ENCODE measurements at places on chromosomes 2 and 18. TPM values are rescaled to one million over a fixed set of nuclear protein-coding genes. Genes with fewer than 3 reads are reported as not detected.

Gene LRRC30
- total RNA-seq = not detected

- DNase-seq = no peak
Observed at GRCh38 chr2:76274676-76275075, 564.0 kb upstream of the GCFC2 start.

DNA sequence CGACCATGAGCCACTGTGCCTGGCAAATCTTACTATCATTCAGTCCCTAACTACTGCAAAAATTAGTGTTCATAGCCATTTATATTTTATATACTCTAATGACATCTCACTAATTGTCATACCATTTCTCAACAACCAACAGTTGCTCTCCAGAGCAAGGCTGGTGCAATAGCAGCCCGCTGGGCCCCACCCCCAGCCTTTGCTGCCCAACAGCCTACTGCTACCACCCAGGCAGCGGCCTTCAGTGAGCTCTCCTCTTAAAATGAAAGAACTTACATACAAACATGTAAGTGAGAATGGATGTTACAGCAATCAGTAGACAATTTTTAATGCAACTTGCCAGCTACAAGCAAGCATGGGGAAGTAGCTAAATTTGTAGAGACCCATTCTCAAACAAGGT lies 90.5 kb downstream of the HNRNPLL start:
- DNase-seq = no peak

DNA sequence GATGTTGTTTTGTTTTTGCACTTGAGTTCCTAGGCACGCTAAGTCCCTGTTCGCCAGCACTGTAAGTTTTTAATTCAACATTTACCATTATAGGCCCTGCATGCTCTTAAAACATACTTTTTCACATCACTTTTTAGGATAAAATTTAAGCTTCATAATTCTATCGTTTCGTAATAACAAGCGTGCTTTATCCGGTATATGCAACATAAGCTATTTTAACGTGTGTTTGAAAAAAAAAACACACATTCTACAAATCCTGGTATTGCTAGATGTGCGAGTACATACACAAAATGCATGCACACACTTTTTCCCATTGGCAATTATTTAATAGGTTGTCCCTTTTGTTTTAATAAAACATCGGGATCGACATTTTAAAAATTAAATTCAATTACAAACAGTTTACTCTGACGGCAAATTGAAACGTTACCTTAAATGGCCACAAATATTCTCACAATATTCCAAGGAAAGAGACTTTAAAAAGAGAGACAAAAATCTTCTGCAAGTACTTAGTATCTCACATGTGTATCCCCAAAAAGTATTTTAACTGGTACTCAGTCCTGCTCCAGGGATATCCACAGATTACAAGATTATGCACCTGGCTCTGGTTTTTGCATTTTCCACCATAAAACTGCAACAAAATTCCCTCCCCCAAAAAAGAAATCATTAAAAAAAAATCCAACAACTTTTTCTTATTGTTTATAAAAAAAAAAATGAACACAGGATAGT lies 1.0 kb upstream of the TCF4 start:
- no peak for DNase-seq

Gene FOXI3
- not detected for total RNA-seq

DNA sequence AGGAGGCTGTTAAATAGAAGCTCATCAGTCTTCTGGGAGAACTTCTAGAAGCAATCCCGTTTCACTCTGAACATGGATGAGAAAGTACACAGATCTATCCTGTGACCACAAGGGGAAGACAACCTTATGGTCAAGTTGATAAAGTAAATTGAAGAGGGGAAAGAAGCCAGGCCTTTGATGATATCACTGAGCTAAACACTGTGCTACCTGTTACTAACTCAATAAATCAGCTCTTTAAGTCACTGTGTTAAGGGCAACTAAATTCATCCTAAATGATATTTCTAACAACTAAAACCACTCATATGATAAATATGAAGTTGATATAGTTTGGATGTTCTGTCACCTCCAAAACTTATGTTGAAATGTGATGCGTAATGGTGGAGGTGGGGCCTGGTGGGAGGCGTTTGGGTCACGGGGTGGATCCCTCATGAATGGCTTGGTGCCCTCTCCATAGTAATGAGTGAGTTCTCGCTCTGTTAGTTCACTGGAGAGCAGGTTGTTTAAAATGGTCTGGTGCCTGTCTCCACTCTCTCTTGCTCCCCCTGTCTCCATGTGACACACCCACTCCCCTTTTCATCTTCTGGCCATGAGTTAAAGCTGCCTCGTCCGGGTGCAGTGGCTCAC lies 23.6 kb downstream of the OLA1 start:
- no peak for DNase-seq

- DNase-seq = no peak
Observed at GRCh38 chr2:95031726-95032116, 6.2 kb downstream of the MAL start.

DNA sequence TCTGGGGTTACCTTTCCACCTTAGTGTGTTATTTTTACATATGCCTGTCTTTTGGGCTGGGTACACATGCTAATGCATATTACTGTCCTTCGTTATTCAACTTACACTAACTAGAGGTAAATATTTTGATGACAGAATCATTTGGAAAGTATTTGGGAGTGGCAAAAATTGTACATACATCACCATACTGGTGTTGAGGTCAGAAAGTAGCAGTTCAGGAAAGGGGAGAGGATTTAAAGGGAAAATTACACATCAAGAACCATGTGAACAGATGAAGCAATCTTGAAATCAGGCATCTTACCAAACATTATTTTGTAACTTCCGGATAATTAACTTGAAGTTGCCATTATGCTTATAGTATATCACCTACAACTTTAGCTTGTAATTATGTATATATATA lies 379.7 kb downstream of the RND3 start:
- DNase-seq = no peak

GRCh38 chr18:44896846-44897245 lies 216.2 kb downstream of the SETBP1 start:
- no peak for DNase-seq

Gene ALK
- 0.37 TPM for total RNA-seq

DNA sequence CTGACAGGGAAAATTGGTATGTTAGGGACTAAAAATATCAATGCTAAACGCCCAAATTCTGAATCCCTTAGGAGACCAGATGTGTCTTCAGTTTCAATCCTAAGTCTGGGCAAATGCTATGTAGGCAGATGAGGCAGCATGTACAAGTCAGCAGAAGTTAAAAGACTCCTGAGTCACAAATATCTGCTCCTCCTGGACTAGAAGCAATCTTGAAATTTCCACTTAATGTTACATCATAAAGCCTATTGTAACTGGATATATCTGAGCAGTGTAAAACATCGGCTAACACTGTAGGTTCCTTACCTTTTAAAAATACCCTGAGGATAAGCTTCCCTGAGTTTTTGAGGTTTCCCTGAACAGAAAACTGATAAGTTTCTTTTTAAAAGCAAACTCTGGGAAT lies 1087.6 kb upstream of the PIK3C3 start:
- no peak for DNase-seq

Gene ABI2
- 44.6 TPM for total RNA-seq

DNA sequence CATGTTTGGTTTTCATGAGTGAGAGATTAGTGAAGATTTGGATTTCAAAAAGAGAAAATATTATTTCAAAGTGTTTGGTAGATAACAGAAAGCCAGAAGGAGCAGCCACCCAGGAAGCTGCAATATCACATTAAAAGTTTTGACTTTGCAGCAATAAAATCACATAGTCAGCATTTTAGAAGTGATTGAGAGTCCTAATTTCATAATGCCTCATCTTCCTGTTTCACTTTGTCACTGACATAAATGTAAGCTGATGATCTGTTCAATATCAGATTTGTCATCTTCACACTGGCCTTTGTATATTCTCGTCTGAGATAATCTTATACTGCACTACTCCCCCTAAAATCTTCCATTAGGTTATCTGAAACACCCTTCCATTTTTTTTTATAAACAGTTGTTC lies 690.5 kb downstream of the ADCYAP1 start:
- no peak for DNase-seq

- DNase-seq = no peak
Observed at GRCh38 chr2:145221032-145221431, 701.1 kb upstream of the ZEB2 start.

Gene ADGRF3
- not detected for total RNA-seq

- DNase-seq = no peak
Observed at GRCh38 chr2:157349949-157350515, 24.4 kb upstream of the ERMN start.

Gene BOLL
- not detected for total RNA-seq

DNA sequence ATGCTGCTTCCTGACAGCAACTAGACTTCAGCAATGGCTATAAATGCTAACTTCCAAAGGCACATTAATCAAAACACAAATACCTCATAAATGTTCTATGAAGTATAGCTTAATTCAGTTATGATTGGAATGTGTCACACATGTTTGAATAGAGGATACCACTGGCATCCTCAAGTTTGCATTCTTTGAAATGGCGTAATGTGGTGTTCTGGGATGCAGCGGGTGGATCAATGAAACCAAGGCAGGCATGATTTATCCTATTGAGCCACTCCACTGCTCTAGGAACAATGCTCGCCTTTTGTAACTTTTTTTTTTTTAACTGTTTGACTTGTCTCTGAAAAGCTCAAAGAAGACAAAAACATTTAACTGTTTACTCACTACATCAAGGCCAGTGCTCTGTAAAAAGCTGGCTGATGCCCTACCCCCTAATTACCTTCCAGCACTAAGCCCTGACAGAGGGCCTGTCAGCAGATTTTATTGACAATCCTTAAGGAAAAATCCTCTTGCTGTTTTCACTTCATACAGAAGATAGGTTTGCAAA lies 278.8 kb upstream of the SESTD1 start:
- no peak for DNase-seq

GRCh38 chr2:199662255-199662654 lies 188.7 kb downstream of the FTCDNL1 start:
- no peak for DNase-seq

Gene SIGLEC15
- 0.90 TPM for total RNA-seq

DNA sequence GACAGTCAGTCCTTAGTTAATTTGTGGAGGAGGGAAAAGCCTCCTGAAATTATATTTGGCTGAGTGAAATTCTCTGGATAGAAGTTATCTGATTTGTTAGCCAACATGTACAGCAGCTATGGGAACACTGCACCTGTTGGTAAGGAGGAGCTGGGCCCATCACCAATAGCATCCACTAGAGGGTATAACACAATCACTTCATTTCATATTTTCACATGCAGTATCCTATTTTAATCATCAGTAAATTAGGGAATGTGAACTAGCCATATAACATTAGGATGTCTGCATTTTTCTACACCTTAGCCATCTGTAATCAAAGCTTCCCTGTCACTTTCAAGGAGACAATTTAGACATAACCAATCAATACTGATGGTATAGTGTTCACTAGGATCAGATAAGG lies 818.4 kb upstream of the CDH2 start:
- no peak for DNase-seq

Gene IL1R2
- 16.3 TPM for total RNA-seq

Gene CRYGD
- not detected for total RNA-seq

GRCh38 chr18:22318745-22319407 lies 98.8 kb downstream of the CTAGE1 start:
- no peak for DNase-seq

Gene LOXL3
- total RNA-seq = 11.8 TPM

- DNase-seq = peak; percentile 90
Observed at GRCh38 chr2:46062637-46063412, 234.4 kb upstream of the EPAS1 start.

GRCh38 chr2:120933693-120934573 lies 198.3 kb downstream of the GLI2 start:
- no peak for DNase-seq

- DNase-seq = no peak
Observed at GRCh38 chr2:226631671-226632070, 167.9 kb downstream of the IRS1 start.
